ENCODE measurements at places on chromosomes 6 and 20.

DNA sequence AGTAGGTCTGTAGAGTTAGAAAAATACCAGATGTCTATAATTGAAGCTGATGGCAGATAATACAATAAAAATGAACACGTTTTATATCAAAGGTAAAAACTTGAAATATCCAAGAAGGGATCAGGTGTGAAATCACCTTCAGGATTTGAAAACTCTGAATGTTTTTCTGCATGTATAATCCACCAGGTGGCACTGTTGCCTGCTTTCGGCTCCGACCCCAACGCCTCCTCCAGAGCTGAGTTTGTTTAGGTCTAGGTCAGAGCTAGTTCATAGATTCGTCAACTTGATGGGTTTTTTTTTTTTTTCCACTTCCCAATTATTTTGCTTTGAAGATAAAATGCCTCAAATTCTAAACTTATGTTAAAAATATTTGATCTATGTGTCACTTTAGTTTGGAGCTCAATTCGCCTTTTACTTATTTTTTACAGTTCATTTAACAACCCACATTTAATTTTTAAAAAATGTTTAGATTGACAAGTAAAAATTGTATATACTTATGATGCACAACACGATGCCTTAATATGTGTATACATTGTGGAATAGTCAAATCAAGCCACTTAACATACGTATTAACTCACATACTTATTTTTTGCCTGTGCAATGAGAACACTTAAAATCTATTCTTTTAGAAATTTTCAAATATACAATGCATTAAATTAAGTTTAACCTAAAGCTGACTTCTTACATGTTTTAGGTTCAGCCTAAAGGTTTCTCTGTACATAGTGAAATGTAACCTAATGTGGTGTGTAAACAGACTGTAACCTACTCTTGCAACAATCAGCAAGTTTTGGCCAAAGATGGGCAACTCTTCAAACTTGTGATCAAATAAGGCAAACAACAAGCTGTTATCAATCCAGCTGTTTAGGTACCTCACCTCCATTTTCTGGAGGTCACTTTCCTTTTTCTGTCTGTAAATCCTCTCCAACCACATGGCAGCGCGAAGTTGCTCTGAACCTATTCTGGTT lies 39.4 kb upstream of the ENPP4 start:
- DNase-seq = no peak

GRCh38 chr20:50504231-50504823 lies 5.9 kb upstream of the PTPN1 start:
- no peak for DNase-seq

GRCh38 chr6:41406728-41407489 lies 71.5 kb downstream of the NCR2 start:
- DNase-seq = no peak

DNA sequence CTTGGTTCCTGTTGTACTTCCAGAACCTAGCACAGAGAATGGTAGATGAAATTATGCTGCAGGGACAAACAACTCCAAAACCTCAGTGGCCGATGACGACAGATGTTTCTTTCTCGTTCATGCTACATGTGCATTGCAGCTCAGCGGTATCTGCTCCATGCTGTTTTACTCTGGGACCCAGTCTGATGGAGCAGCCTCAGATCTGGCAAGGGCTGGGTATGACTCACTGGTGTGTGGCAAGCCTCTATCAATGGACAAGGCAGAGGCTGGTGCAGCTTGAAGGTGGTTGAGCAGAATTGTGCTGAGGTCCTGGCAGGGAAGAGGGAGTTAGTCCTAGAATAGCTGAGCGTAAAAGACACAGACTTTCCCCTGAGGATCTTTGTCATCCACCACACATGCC lies 10.3 kb upstream of the BLCAP start:
- DNase-seq = no peak

- no peak for DNase-seq
Observed at GRCh38 chr6:106688177-106688951, 59.0 kb downstream of the QRSL1 start.

- no peak for DNase-seq
Observed at GRCh38 chr6:157974341-157974894, 7.2 kb upstream of the SYNJ2 start.

GRCh38 chr20:46900086-46900485 lies 5.4 kb downstream of the EYA2 start:
- DNase-seq = no peak

GRCh38 chr6:50978380-50979170 lies 159.9 kb downstream of the TFAP2B start:
- no peak for DNase-seq

GRCh38 chr6:7249946-7250643 lies 62.9 kb downstream of the SSR1 start:
- DNase-seq = no peak

DNA sequence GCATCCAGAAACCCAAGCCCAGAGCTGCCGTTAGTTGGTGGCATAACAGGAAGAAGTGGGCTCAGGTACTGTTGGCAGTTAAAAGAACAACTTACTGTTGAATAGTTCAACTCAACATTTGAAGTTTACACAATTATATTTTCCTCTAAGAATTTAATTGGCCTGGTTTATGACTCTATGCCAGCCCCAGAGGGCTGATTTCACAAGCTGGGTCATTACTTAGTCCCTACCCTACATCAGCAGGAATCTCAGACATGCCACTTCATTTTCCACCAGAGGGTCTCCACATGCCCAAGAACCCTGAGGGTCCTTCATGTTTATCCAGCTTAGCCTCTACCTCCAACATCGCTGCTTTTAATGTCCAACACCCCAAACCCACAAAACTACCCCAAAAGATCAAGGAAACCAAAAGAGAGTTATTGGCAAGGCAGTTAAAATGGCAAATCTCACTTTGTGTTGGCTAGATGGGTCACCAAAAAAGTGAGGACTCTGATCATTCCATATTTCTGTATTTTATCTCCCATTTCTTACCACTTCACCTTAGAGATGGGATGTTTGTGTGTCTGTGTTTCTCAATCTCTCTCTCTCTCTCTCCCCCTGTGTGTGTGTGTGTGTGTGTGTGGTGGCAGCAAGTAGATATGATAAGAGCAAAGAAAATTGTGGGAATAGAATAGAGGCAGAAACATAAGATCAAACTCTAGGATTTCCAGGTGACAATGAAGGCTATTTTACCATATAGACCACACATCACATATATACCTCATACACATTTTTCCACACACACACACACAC lies 112.5 kb upstream of the TBX18 start:
- DNase-seq = no peak

- DNase-seq = no peak
Observed at GRCh38 chr6:167840526-167841179, 13.9 kb downstream of the AFDN start.

DNA sequence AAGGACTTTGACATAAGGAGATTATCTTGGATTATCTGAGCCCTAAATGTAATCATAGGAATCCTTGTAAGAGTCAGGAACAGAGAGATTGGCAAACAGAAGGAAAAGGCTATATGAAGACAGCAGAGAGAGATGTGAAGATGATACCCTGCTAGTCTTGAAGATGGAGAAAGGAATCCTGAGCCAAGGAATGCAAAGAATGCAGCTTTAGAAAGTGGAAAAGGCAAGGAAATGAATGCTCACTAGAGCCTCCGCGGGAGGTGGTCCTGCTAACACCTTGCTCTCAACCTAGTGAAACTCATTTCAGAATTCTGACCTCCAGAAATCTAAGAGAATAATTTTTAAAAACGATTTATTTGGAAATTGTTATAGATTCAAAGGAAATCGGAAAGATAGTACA lies 117.1 kb downstream of the TBXT start:
- no peak for DNase-seq

- DNase-seq = no peak
Observed at GRCh38 chr6:147892476-147892875, 384.0 kb downstream of the SAMD5 start.

DNA sequence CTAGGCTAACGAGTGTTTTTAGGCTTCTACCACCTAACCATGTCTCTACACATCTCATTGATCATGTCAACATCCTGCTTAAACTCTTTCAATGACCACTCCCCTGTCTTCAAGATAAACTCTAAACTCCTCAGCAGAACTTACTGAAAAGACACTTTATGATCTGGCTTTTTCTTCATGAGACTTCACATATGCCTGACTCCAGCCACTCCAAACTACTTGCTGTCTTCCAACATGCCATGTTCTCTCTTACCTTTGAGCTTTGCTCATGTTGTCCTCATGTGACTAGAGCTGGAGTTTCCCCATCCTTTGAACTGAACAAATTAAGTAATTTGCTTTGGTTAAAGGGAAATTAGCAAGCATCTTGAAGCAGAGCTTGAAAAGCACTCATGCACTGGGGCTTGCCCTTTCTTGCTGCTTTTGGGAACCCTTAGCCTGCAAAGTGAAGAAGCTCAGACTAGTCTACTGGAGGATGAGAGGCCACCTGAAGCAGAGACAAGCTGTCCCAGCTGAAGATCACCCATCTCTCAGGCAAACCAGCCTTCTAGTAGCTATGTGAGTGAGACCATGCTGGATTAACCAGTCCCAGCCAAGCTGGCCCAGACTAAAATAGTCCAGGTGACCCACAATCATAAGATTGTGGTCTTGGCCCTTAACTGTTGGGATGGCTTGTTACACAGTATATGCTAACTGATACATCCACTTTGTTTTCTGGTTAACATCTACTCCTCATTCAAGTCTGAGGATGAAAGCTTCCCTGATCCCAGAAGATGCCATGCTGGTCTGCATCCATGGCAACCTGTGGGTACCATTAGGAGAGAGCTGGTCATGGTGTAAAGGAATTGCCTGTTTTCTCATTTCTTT lies 235.8 kb downstream of the GMPR start:
- DNase-seq = no peak

DNA sequence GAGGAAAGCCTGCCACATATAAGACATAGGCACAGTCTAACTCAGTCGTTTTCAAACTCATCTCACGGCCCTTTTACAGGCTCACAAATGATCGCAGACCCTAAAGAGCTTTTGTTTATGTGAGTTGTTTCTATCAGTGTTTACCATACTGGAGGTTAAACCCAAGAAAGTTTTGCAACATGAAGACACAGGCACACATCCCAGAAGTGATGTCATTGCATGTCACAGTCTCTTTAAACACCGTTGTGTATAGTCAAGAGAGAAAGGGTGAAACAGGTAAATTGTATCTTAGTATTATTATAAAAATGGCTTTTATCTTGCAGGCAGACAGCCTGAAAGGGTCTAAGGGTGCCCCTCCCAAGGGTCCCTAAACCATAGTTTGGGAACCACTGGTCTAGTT lies 96.7 kb downstream of the BACH2 start:
- DNase-seq = no peak

DNA sequence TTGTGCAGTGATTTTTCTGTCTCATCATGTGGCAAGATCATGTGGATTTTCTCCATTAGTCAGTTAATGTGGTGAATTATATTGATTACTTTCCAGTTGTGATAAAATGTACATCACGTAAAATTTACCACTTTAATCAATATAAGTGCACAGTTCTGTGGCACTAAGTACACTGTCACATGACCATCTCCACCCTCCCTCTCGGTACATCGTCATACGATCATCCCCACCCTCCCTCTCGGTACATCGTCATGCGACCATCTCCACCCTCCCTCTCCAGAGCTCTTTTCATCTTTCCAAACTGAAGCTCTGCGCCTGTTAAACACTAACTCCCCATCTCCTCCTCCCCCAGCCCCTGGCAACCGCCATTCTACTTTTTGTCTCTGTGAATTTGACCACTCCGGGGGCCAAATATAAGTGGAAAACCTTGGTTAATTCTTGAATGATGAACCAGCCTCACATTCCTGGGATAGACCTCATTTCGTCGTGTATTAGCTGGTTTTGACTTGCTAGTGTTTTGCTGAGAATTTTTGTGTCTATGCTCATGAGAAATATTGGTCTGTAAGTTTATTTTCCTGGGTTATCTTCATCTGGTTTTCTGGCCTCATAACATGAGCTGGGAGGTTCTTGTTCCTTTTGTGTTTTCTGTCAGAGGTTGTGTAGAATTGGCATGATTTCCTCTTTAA lies 10.8 kb downstream of the NTSR1 start:
- no peak for DNase-seq

DNA sequence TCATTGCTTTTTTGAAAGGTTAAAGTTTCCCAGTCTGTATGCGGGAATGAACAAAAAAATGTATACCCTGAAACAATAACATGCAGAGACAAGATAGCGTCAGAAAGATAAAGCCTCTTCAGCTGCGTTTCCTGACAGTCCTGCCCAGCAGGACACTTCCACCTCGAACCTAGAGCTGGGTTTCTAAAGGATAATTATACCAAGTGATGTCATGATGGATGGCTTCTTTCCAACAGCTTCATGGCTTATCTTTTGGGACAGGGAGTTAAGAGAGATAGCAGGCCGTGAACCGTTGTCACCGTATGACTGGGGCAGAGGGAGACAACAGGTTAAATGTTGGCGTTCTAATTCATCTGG lies 267.6 kb upstream of the SGK1 start:
- no peak for DNase-seq

GRCh38 chr6:72316675-72317380 lies 305.0 kb upstream of the KCNQ5 start:
- DNase-seq = no peak

DNA sequence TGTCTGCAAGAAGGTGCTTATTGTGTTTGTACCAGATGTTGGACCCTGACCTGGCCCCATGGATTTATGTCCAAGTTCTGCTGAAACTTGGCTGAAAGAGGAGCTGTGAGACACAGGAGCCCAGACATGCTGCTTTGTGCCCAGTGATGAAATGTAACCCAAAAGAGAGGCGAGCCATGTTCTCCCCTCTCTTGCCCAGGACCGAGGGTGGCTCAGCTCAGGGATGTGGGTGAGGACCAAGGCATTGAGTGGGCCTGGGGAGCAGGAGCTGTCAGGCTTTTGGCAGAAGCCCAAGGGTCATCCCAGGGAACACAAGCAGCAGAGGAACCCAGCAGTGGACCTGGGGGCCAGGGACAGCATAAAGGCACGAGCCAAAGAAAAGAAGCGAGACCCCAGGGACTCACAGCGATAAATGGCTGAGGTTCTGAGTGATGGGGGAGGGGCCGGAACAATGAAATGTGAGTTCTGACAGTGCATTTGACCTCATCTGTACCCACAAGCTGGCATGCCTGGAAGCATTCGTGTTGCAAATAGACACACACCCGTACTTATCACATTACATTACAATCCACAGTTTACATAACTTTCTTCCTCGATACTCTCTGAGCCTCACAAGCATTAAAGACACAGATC lies 363.4 kb upstream of the JARID2 start:
- no peak for DNase-seq

DNA sequence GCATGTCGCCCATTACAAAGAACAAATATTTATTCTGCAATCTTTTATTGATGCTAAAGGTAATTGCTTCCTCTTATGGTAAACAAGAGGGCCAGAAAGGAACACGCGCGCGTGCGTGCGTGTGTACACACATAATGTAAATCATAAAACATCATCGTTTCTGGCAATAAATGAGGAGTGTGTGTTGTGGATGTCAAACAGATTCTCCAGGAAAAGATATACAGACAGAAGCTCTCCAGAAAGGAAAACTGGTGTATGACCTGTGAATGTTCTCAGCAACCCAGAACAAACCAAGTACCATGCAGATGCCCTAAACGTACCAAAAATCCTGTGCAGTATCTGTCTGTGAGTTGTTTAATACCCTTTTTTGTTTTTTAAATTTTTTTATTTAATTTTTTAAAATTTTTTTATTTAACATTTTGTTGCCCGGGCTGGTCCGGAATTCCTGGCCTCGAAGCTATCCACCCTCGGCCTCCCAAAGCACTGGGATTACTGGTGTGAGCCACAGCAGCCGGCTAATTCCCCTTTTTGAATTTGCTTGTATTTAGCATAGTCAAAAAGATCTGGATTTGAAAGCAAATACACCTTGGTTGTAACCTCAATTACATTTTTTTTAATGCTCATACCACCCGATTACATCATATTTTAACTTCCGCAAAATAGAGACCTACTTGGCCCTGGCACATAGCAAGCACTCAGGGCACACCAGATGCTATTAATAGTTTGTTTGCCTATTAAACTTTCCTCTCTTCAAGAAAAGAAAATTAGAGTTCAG lies 909 bp upstream of the NUDT3 start:
- no peak for DNase-seq

- DNase-seq = no peak
Observed at GRCh38 chr20:33649201-33649681, 12.9 kb upstream of the C20orf144 start.
